Fibroblast of skin of back (primary cell): ENCODE measurements at places on chromosomes 12 and 14.
A peak's percentile ranks its signal among the peaks of the same experiment; 100 is the strongest.

- peak; percentile 32 for DNase-seq
Observed at GRCh38 chr12:93626160-93626559, 51.0 kb upstream of the CRADD start.

DNA sequence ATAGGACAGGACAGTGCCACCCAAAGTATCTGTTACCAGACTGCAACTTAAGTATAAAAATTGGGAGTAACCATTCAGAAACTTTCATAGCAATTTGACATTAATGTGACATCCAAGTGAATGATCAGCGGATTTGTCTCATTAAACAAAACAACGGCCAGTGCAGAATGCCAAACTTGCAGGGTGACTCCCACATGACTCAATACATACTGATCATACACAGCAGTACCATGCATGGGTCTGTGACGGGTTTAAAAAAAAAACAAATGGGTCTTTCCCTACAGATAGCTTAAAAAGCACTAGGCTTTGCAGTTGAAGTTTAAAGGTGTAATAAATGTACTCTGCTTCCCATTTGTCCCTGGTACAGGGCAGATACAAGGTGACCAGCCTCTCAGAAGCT is 116.6 kb downstream of the SLC35F4 start:
- DNase-seq = peak; percentile 75

- peak; percentile 2 for DNase-seq
Observed at GRCh38 chr14:104393898-104394381, 185.6 kb upstream of the C14orf180 start.

GRCh38 chr14:101233021-101233366 is 328.3 kb upstream of the DIO3 start:
- no peak for DNase-seq

DNA sequence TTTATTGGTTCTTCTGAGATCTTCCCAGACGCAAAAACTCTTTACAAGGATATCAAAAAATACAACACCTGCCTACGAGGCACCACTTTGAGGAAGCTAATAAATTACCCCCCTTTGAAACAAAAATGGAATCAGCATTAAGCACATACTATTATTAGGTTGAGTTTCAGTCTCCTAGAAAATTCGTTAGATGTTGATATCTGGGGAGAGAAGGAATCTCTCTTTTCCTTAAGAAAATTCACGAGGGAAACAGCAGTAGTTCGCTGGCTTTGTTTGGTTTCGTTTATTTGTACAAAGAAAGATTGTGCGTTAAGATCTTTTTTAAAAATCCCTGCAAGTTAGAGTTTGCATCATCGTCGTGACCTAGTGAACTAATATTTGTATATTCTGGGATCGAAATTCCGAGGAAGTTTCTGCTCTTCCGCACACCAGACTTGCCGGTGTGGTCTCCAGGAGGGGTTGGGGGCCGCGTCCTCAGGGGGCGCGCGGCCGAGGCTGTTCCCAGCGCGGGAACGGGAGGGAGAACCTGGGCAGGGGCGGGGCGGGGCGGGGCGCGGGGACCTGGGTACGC is 12.1 kb downstream of the NKX2-1 start:
- DNase-seq = no peak

DNA sequence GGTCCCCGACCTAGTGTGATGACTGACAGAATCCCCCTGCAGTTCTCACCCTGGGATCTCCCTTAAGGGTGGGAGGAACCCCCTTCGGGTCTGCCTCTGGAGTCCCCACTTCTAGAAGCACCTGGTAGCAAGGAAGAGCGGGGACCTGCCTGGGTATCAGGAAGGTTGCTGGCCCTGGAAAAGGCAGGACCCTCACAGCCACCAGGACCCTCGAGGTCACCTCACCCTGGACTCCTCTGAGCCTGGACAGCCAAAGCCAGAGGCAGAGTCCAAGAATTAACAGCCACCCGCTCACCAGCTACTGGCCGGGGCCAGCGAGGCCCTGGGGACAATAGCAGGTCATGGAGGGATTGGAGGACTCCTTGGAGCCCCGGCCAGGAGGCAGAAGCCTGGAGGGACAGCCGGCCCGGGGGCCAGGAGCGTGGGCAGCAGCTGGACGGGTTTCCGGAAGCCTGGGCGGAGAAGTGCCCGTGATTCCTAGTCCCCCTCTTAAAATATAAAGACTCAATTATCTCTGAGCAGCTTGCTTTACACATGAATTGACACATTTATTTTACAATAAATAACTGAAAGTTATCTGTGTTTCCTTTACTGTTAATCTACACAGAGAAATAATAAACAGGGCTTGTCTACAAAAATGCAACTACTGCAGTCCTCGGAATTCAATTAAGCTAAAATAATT is 17.5 kb downstream of the BCL11B start:
- no peak for DNase-seq

DNA sequence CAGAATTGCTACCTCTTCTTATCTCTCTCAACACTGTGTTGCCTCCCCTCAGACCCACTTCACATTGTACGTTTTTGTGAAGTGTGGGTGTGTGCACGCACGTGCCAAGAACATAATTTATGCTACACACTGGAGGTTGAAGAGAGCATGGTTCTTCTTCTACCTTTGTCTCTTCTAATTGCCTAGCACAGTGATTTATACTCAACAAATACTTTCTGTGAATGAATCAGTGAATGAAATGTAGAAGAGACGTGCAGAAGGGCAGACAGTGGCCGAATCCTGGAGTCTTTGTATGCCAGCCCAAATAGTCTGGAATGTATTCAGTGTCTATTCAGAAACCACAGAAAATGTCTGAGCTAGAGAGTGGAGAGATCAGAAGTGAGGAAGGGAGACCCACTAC is 4.6 kb upstream of the SAMD4A start:
- DNase-seq = peak; percentile 87

- DNase-seq = peak; percentile 67
Observed at GRCh38 chr14:64337888-64338615, 43.9 kb upstream of the ESR2 start.

- DNase-seq = peak; percentile 63
Observed at GRCh38 chr14:99564256-99564925, 39.6 kb downstream of the CCDC85C start.

DNA sequence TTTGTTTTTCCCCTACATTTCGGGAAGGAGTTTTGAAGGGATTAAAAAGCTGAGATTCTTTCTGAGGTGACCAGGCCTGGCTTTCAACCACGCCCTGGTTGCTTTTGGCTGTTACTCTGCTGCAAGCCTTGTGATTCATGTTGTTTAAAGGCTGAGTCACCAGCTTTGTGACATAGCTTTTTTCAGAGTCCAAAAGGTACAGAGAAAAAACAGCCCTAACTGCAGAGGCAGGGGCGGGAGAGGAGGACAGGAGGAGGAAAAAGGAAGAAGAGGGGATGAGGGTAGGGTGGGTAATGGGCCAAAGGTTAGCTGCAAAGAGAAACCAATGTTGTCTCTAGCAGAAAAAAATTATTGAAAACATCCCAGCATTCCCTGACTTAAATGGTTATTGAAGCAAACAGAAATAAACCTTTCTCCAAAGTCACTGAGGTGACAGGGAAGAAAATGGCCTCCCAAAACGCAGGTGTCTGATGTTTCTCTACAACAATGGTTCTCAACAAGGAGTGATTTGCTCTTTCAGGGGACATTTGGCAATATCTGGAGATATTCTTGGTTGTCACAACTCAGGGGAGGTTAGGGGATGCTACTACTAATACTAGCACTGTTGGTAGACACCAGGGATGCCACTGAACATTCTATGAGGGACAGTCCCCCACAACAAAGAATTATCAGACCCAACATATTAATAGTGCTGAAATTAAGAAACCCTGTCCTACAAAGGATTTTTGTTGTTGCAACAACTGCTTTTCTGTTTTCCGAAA is 2.1 kb upstream of the UBC start:
- peak; percentile 97 for DNase-seq

GRCh38 chr12:90618586-90618985 is 336.4 kb downstream of the CCER1 start:
- DNase-seq = peak; percentile 35

DNA sequence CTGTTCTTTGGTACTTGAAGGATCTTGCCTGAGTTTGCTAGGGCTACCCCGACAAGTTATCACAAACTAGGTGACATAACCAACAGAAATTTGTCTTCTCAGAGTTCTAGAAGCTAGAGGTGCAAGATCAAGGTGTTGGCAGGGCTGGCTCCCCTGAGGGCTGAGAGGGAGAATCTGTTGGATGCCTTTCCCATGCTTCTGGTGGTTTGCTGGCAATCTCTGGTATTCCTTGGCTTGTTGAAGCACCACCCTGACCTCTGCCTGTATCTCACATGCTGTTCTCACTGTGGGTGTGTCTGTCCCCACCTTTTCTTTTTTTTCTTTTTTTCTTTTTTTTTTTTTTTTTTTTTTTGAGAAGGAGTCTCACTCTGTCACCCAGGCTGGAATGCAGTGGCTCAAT is 81.2 kb downstream of the VCPKMT start:
- no peak for DNase-seq

- DNase-seq = no peak
Observed at GRCh38 chr14:81018684-81019083, 63.3 kb downstream of the TSHR start.

GRCh38 chr14:24513009-24513408 is 4.9 kb upstream of the CMA1 start:
- DNase-seq = no peak

DNA sequence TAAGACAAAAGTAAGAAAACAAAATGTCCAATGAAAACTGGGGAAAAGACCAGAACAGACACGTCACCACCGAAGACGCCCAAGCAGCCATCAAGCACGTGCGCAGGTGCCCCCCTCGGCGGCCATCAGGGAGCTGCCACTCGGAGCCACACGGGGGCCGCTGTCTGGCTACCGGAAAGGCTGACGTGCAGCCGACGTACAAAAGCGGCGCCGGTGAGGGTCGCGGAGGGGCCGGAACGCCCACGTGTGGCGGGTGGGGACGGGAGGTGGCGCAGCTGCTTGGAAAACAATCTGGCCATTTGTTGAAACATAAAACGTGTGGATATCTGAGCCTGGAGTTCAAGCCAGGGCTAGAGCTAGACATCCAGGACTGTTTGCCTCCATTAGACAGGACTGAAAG is 60.7 kb downstream of the GALNT9 start:
- no peak for DNase-seq

DNA sequence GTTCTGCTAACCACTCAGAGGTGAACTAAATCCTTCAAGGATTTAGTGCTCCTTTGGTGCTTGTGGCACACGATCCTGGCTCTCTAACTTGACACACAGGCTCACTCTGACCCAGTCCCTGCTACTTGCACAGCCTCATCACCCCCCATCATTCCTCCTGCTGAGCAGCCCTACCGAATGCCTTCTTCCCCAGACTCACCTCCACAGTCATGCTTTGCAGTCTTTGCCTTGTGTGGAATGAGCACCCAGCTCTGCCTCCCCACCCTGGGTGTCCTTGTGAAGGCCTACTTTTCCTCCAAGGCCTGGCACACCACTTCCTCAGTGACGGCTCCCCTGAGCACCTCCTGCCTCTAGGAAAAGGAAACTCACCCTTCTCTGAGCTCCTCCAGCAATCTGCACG is 7.9 kb upstream of the TINF2 start:
- DNase-seq = no peak

DNA sequence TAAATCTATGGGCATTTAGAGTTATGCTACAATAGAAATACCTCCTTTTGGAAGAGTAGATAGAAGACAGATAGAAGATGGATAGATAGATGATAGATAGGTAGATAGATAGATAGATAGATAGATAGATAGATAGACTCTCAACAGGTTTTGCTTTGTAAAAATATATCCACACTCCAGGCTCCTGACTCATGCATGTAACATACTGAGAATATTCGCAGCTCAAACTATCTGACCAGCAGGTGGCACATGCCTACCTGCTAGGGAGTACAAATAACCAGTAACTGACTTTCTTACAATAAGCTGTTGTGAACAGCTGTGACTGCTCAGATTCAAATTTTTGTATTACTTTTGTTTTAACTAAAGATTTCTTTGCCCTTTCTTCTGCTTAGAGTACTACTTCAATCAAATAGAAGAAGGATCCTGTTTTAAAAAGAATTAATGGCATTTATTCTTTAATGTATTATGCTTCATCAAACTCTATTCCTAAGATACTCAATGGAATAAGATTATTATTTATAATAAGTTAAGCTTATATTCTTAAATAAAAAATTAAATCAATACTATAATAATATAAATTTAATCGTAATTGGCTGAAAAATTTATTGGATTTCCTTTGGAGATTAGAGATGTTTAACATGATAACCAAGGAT is 15.8 kb upstream of the CPNE8 start:
- peak; percentile 23 for DNase-seq

DNA sequence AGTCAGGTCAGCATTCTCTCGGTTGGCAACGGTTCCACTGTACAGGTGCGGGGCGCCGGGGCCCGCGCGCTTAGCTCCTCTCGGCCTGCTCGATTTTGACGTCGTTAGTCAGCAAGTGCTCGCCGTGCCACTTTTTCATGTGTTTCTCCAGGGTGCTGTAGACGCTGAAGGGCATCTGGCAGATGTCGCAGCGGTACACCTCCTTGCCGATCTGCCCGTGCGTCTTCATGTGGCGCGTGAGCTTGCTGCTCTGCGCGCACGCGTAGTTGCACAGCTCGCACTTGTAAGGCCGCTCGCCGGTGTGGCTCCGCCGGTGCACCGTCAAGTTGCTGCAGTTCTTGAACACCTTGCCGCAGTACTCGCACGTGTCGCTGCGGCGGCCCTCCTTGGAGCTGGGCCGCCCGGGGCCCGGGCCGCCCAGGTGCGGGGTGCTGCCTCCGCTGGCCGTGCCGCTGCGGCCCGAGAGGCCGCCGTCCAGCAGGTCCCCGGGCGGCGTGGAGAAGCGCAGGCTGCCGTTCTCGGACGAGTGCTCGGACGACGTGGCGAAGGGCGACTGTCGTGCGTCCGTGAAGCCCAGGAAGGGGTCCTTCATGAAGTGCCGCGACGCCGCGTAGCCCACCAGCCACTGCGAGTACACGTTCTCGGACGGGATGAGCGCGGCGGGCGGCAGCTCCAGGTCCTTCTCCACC is 97.8 kb downstream of the BCL11B start:
- no peak for DNase-seq

DNA sequence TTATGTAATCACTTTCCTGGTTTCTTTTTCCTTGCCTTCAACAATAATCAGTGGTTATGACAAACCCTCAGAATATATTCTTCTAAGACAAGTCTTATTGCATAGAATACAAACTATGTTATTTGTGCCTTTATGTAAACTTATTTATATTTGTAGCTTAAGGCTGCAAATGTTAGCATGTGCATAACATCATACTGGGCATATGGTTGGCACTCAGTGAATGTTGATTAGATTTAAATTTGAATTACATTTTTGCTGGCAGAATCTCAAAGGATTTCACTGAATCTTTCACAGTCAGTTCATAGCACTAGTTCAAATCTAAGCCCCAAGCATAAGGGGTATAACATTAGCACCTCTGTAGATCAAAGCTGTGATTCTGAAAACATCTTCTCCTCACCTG is 113.2 kb upstream of the AEBP2 start:
- DNase-seq = no peak

DNA sequence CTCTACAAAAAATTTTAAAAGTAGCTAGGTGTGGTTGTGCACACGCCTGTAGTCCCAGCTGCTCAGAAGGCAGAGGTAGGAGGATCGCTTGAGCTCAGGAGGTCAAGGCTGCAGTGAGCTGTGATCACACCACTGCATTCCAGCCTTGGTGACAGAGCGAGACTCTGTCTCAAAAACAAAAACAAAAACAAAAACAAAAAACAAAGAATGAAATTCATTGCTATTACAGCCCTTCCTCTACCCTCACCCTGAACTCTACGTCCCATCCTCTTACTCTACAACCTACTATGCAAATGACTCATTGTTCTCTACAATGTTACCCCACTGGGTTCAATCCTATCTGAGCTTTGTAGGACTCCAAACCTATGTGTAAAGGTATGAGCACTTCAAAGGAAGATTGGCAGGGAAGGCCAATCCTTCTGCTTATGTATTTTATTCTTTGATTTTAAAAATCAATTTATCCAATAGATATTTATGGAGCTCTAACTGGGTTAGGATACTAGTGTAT is 39.3 kb downstream of the NINJ2 start:
- no peak for DNase-seq

GRCh38 chr14:44564908-44565307 is 57.8 kb upstream of the FSCB start:
- DNase-seq = no peak
